Activated B cell treated with CpG ODN at 0.5 μM for 24 hours (primary cell): ENCODE measurements at places on chromosomes 1 and 21. TPM values are rescaled to one million over a fixed set of nuclear protein-coding genes. Genes with fewer than 3 reads are reported as not detected.

GRCh38 chr21:18646116-18646515 lies 242.5 kb upstream of the TMPRSS15 start:
- no peak overlapping the region for H3K4me3 ChIP-seq
- H3K4me1 ChIP-seq: no peaks in the 10 kb centered on the region
- no peaks in the 10 kb centered on the region for H3K27me3 ChIP-seq
- H3K36me3 ChIP-seq: no peaks in the 10 kb centered on the region
- DNase-seq: no peak
- no peak overlapping the region for H3K27ac ChIP-seq

GRCh38 chr1:89311757-89312156 lies 39.1 kb upstream of the GBP5 start:
- H3K4me3 ChIP-seq: no peak overlapping the region

DNA sequence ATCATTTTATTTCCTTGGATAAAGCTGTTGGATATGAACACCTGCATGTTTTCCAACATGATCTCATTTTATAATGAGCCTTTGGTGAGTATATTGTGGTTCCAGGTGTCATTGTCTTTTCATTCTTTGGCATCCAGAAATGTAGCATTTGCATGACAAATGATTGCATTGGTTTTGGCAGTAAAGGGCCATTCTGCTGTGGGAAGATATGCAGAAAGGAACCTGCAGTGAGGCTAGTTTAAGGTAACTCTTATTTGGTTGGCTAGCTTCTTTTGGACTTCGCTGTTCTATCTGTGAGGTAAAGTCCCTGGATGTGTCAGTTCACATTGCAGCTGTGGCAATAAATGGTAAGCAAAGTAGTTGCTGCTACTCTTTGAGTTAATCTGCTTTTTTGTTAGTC lies 343.0 kb downstream of the AMY1C start:
- no peaks in the 10 kb centered on the region for H3K36me3 ChIP-seq
- no peak for DNase-seq
- H3K4me3 ChIP-seq: no peak overlapping the region
- H3K4me1 ChIP-seq: no peaks in the 10 kb centered on the region
- H3K27ac ChIP-seq: no peak overlapping the region

GRCh38 chr21:36035381-36035791 lies 24.9 kb downstream of the SETD4 start:
- DNase-seq: no peak
- peaks cover 55% of the 10 kb centered on the region for H3K36me3 ChIP-seq
- H3K4me1 ChIP-seq: no peaks in the 10 kb centered on the region
- H3K27ac ChIP-seq: no peak overlapping the region
- no peaks in the 10 kb centered on the region for H3K27me3 ChIP-seq

- H3K27ac ChIP-seq: no peak overlapping the region
- no peaks in the 10 kb centered on the region for H3K27me3 ChIP-seq
- H3K4me3 ChIP-seq: no peak overlapping the region
- H3K36me3 ChIP-seq: peaks cover 36% of the 10 kb centered on the region
- no peak for DNase-seq
Observed at GRCh38 chr1:31324992-31325391, 28.2 kb downstream of the ZCCHC17 start.

DNA sequence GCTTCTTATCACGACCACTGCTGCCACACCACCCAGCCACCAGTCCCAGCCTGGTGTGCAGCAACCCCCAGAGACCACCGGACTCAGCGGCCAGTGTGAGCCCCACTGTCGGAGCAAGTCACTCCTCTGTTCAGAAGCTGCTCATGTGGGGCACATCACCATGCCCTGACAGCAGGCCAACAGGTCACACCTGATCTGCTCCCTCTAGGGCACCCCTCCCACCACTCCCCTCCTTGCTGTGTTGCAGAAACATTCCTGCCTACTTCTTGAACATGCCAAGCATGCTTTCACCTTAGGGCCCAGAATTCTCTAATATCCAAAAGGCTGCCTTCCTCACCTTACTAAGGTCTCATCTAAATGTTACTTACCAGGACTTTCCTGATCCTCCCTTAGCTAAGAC lies 146.5 kb downstream of the SLC45A1 start:
- DNase-seq: no peak
- H3K36me3 ChIP-seq: peaks cover 46% of the 10 kb centered on the region

DNA sequence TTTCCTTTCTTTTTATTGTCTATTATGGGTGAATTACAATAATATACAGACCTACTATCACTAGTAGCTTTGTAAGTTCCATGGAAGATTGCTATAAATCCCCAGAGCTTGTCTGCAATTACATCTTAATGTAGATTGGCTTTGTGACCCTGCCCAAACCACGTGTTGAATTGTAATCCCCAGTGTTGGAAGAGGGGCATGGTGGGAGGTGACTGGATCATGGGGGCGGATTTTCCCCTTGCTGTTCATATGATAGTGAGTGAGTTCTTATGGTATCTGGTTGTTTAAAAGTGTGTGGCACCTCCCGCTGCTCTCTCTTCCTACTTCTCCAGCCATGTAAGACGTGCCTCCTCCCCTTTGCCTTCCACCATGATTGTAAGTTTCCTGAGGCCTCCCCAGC lies 34.9 kb upstream of the CDC42BPA start:
- H3K4me3 ChIP-seq: no peak overlapping the region
- no peak for DNase-seq
- no peaks in the 10 kb centered on the region for H3K4me1 ChIP-seq
- H3K27ac ChIP-seq: no peak overlapping the region
- H3K27me3 ChIP-seq: peaks cover 5% of the 10 kb centered on the region

- H3K27me3 ChIP-seq: no peaks in the 10 kb centered on the region
- peaks cover 18% of the 10 kb centered on the region for H3K4me1 ChIP-seq
- no peak for DNase-seq
- H3K4me3 ChIP-seq: no peak overlapping the region
- peaks cover 37% of the 10 kb centered on the region for H3K36me3 ChIP-seq
- H3K27ac ChIP-seq: no peak overlapping the region
Observed at GRCh38 chr1:2561898-2562895, 6.0 kb downstream of the TNFRSF14 start.

DNA sequence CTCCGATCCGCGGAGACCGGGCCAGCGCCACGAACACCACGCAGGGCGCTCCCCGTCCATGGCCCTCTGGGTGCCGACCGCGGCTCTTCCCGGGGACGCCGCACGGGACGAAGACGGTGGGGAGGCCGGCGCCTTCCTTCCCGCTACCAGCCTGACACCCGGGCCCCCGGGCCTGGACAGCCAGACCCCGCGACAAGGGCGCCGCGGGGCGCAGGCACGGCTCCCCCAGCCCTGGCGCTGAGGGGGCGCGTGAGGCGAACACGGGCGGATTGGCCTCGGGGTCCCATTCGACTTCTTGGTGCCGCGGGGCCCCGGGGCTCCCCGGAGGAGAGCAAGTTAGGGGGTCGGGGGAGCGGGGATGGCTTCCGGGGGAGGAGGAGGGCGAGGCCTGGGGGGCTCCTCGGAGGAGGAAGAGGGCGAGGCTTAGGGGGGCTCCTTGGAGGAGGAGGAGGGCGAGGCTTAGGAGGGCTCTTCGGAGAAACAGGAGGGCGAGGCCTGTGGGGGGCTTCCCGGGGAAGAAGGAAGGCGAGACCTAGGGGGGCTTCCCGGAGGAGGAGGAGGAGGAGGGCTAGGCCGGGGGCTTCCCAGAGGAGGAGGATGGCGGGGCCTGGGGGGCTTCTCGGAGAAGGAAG lies 537 bp upstream of the KLHL17 start:
- H3K27me3 ChIP-seq: no peaks in the 10 kb centered on the region
- H3K27ac ChIP-seq: peak overlapping the region; percentile 41
- H3K36me3 ChIP-seq: peaks cover 33% of the 10 kb centered on the region
- no peak for DNase-seq

GRCh38 chr1:233844692-233845091 lies 59.8 kb upstream of the SLC35F3 start:
- no peaks in the 10 kb centered on the region for H3K27me3 ChIP-seq
- no peaks in the 10 kb centered on the region for H3K4me1 ChIP-seq
- no peaks in the 10 kb centered on the region for H3K36me3 ChIP-seq
- H3K27ac ChIP-seq: no peak overlapping the region
- H3K4me3 ChIP-seq: no peak overlapping the region

DNA sequence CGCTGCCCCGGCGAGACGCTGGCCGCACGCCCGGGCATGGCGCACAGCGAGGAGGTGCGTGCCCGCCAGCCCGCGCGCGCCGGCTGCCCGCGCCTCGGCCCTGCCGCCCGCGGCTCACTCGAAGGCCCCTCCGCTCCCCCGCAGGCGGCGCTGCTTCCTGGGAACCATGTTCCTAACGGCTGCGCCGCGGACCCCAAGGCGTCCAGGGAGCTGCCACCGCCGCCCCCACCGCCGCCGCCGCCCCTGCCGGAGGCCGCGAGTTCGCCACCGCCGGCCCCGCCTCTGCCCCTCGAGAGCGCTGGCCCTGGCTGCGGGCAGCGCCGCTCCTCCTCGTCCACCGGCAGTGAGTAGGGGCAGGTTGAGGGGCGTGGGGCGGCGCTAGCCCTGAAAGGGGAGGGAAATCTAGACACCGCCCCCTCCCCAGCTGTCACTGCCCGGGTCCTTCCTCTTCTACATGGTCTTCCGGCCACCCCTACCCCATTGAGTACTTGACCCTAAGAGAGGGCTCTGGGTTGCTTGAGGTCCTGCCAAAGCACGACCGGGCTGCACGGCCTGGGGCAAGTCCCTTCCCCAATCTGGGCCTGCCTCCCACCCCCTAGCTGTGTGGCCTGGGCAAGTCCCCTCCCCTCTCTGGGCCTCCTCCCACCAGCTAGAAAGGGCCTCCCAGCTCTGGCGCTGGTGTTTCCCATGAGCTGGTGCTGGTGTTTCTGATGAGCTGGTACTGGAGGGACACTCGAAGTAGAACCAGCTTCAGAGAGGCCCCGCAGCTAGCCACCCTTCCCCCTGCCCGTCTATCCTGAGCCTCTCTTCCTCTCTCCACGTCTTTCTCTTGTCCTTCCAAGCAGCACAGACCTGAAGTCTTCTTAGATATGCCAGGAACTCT lies 17.0 kb downstream of the TNFRSF25 start:
- peaks cover 44% of the 10 kb centered on the region for H3K27me3 ChIP-seq
- H3K36me3 ChIP-seq: no peaks in the 10 kb centered on the region
- H3K4me3 ChIP-seq: peak overlapping the region; percentile 9
- peaks cover 17% of the 10 kb centered on the region for H3K4me1 ChIP-seq
- H3K27ac ChIP-seq: no peak overlapping the region

WDR26 gene
- total RNA-seq: 75.3 and 91.3 TPM in 2 replicates

RRP15 gene
- total RNA-seq: 26.9 and 27.3 TPM in 2 replicates

INTS3 gene
- total RNA-seq: 81.1 and 88.6 TPM in 2 replicates

CAPZB gene
- total RNA-seq: 334 and 349 TPM in 2 replicates

NKAIN1 gene
- not detected in 2 replicates for total RNA-seq

LCE2B gene
- total RNA-seq: not detected in 2 replicates

RGS8 gene
- not detected in 2 replicates for total RNA-seq

ASPM gene
- total RNA-seq: 0.46 and 0.69 TPM in 2 replicates

SORT1 gene
- 0.20 and 0.37 TPM in 2 replicates for total RNA-seq
